Activated T-helper 9 cell treated with anti-CD3 and anti-CD28 coated beads, Interleukin-2, amount 50 U/mL, for 16 hours (primary cell): ENCODE measurements at places on chromosomes 16 and 17.
A peak's percentile ranks its signal among the peaks of the same experiment; 100 is the strongest.

GRCh38 chr17:27891841-27892240, 1.3 kb downstream of the LYRM9 start:
- DNase-seq: no peak

- no peak for DNase-seq
These were observed 220.2 kb upstream of the TOM1L1 start for GRCh38 chr17:54680410-54680809.

DNA sequence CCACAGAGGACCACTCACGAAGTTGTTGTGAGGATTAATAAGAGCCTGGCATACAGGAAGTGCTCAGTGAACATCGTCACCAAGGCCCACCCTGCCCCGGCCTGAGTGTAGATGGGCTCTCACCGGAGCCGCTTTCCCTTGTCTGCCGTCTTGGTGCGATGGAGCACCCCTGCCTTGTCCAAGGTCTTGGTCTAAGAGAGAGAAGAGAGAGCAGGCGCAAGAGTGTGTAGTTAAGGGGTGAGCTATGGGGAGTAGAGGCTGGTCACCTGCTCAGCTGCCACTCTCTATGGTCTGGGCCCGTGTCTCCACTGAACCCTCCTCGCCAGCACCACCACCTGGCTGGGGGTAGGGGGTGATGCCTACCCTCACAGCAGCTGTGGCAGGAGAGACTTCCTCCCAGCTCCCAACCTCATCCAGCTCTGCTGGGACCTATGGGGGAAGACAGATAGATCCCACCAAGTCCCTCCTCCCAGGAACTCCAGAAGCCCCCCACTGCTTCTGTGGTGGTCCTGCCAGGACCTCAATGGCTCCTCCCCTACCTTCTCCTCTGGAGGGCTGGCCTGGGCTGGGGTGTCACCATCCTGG, 28.7 kb downstream of the ARHGAP27 start:
- DNase-seq: no peak

DNA sequence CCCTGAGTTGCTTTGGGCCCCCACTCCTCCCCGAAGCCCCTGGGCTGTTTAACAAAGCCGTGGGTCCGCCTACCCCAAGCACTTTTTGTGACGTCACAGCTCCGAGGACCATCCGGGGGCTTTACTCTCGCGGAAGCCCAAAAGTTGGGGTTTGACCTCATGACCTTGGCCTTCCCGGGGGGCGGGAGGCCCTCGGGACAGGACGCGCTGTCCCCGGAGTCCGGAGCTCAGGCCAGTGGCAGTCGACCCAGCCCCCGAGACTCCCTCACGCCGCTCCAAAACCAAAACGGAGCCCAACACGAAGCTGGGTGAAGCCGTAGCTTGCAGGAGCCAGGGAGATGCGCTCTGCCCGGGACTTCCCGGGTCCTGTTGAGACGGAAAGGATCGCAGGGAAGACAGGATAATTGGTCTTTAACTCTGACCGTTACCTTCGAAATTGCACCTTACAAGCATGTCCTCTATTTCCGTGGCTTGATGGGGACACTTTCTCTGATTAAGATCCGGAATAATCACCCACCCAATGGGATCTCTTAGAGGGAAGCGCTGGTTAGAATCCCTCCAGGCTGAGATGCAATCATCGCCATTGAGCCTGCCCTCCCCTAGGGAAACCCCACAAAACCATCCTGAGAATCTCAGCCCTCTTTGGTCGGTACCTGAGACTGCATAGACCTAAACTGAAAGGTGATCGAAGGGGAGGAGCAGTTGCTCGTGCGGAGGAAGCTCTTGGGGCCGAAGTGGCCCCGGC, 4.9 kb upstream of the SOX9 start:
- DNase-seq: no peak

DNA sequence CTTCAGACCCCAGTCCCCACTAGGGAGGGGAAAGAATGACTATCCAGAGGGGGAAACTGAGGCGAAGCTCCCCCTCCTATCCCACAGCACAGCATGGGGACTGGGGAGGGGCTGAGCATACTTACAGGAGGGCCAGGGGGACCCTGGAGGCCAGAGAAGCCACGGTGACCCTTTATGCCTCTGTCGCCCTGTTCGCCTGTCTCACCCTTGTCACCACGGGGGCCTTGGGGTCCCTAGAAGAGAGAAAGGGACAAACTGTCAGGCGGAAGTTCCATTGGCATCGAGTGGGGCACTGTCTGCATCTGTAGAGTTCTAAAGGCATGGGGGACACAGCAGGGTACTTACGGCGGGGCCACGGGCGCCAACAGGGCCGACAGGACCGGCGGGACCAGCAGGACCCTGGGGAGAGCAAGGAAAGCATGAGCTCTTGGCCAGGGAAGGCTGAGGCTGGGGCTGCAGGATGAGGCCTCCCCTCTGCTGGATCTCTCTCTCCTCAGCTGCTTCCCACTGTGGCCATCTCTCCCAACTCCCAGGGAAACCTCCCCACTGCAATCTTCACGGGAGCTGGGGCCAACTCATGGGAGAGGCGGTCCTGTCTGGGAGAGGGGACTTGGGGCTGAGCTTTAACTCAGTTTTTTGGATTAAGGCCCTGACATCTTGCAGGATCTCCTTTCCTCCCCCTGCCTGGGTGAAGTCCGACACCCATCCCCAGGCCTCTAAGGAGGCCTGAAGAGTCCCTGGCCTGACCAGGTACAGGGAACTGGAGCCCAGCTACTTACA, 13.5 kb downstream of the COL1A1 start:
- no peak for DNase-seq

DNA sequence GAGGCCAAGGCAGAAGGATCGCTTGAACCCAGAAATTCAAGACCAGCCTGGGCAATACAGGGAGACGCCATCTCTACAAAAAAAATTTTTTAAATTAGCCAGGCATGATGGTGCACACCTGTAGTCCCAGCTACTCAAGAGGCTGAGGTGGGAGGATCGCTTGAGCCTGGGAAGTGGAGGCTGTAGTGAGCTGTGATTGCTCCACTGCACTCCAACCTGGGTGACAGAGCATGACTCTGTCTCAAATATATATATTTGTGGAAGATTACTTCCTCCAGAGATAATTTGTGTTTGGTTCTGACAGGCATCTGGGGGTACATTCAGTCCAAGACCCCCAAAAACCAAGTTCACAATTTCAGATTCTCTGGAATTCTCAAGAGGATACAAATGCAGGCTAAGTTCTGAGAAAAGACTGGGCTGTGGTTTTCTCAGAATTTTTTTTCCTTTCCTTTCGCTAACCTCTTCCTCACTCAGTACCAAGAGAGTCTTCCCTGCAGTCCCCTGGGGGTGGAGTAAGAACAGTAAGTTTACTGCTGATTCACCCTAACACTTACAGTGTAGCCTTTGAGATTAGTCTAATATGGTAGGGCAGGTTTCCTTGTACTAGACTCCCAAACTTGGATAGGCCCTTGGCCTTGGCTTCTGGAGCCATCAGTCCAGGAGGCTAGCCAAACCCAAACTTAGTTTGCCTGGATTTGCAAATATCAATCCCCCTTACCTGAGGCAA, 15.1 kb downstream of the GSDMB start:
- DNase-seq: no peak

DNA sequence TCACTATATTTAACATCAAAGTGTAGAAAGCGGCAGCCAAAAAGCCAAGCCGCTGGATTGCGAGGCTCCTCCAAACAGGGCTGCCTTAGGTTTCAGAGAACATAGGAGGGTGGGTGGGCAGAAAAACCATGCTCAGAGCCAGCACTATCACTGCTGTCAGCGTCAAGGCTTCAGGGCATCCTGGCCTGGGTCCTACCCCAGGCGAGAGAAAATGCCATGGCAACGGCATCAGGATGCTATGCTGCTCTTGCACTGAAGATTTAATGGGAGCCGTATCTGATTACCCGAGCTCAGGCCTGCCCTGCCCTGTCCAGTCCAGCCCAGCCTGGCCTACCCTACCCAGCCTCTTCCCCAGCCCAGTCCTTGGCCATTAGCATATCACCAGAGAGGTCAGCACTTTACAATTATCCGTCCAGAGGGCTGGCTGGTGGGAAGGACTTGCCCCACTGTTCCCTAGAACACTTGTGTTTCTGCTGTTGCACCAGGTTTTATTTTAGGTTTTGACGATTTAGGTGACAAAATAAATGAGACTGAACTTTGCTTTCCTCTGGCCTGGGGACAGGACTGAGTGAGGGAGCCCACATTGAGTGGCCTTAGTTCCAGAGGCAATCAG, 61.1 kb downstream of the TOM1L2 start:
- no peak for DNase-seq

GRCh38 chr17:50457621-50458020, 11.1 kb downstream of the CHAD start:
- DNase-seq: no peak

DNA sequence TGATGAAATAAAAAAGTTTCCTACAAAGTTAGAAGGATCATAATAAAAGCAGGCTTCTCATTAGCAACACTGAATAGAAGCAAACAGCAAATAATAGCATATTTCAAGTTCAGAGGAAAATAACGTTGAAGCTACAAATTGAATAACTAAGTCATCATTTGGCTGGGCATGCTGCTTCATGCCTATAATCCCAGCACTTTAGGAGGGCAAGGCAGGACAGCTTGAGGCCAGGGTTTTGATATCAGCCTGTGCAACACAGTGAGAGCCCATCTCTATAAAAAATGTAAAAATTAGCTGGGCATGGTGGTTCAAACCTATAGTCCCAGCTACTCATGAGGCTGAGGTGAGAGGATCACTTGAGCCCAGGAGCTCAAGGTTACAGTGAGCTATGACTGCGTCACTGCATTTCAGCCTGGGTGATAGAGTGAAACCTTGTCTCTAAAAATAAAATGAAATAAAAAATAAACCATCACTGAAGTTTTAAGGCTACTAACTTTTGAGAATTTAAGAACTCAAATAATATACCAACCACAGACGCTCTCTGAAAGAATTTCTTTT, 25.5 kb downstream of the NCOR1 start:
- no peak for DNase-seq

GRCh38 chr16:57679767-57680482, 11.8 kb downstream of the ADGRG3 start:
- no peak for DNase-seq

DNA sequence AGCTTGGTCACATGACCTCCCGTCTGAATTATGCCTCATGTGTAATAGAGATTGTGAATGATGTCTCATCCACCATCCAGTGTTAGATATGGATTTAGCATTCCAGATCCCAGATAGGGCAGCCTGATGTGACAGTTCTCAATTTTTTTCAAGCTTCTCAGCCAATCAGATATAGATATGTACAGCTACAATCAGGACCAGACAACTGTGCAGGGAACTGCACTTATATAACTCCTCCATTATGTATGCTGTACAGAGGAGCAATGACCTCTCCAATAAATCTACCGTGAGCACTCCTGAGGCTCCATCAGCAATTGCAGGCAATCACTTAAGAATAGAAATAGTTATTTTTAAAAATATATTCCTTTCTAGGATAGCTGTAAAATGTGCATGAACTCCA, 722.8 kb upstream of the SOX9 start:
- DNase-seq: no peak

- peak; percentile 99 for DNase-seq
These were observed at the start of gene HERPUD1 for GRCh38 chr16:56931892-56932720. Gene HERPUD1 (plus strand): TSS chr16:56932142. CDS start chr16:56932245, 103 bp downstream.

DNA sequence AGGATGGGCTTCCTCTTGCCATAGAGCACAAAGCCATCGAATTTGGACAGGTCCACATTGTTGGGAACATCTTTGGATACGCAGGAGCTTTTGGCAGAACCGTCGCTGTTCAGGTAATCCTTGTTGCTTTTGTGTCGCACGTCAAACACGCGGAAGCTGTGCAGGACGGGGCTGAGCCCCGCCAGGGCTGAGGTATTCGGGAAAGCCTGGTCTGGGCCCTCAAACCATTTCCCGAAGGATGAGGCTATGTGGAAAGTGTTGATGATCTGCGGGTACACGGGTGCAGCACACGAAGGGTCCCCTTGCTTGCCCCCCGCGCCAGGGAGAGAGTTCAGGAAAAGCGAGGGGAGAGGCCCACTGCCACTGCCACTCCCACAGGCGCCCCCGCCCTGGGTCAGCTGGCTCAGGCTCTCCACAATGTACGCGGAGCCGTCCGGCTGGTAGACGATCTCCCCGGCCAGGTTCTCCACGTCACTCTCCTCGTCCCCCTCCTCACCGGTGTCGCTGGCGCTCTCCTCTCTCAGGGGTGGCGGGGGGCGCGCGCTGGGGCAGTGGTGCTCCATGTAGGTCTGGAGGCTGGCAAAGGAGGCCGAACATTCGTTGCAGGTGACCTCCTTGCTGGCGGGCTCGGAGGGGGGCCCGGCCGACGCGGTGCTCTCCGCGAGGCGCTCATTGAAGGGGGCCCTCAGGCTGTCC, 88.5 kb downstream of the ZFHX3 start:
- no peak for DNase-seq

DNA sequence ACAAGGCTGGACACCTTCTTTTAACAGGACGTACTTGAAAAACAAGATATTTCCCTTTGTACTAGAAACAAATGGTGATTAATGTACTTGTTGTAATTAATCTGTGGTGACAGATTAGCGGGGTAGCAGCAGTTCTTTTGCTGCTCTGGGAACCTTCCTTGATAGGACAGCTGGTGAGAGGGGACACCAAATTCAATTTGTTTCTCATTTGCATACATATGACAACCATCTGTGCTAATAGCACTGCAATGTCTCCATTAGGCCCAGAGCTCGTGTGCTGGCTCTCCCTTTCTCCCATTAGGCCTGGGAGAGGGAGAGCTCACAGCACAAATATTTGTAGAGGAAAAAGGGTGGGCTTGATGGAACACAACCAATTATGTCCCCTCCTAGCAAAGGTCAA, 221.0 kb upstream of the HS3ST3A1 start:
- no peak for DNase-seq

- no peak for DNase-seq
These were observed at the start of gene FADS6 for GRCh38 chr17:74892974-74893911. Gene FADS6 (minus strand): TSS chr17:74893633. CDS start chr17:74893595, 38 bp downstream.

DNA sequence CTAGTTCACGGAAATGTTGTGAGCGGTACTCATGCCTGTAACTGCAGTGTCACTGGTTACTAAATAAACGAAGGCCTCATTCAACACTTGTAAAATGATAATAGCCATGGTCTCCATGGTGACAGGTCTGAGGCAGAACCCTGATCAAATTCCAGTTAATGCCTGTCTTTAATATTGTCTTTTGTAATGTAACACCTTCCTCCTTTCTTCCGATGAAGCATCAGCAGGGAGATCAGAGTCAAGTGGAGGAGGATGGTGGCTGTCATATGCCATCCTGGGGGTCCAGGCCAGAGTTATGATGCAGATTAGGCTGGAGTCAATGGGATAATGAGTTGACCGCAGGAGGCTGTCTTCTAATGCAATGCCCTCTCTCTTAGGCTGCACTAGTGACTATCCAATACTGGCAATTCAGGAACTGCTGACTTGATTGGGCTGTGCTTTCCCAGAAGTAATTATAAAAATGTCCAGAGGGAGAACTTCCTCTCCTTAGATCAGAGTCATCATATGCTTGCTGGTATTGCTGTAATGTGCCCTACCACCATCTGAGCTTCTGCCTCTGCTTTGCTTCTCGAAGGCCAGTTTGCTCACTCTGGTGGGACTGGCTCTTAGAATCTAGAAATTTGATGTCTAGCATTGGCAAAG, 419.1 kb downstream of the CA10 start:
- no peak for DNase-seq

- DNase-seq: no peak
These were observed 534 bp downstream of the GPATCH8 start for GRCh38 chr17:44502598-44503146.

GRCh38 chr16:66457888-66458287, 30.8 kb downstream of the BEAN1 start:
- no peak for DNase-seq
